ENCODE measurements at places on chromosomes 6 and 20.

DNA sequence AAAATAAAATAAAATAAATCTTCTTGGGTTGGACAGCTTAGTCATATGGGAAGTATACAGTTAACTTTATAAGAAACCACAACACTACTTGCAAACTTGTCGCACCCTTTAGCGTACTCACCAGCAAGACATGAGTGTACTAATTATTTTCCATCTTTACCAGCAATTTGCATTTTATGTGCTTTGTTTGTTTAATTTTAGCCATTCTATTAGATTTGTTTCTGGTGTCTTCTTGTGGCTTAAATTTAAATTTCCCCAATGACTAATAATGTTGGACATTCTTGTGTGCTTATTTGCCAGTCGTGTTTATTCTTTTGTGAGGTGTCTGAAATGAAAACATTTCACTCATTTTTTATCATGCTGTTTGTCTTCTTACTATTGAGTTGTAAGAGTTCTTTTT is 1172.2 kb upstream of the CITED2 start:
- DNase-seq, result no peak

- peak; percentile 79 for DNase-seq
Measured at GRCh38 chr20:62875419-62876361, 14.1 kb upstream of the TCFL5 start.

DNA sequence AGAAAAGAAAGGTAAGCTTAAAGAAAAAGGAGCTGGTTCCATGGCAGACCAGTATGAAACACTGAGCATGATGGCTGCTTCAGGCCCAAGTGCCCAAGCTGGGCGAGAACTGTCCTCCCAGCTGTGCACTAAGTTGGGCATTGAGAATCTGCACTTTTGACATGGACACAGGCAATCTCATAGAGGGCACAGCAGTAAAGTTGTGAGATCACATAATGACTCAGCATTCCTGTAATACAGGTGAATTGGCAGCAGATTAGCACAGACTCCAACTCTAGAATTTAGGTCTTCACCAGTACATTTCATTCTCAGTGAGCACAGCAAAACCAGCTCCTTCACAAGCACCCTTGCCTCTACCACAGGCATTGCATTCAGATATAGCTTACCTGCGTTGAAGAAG is 343.4 kb downstream of the PKHD1 start:
- DNase-seq, result no peak

- DNase-seq, result no peak
Measured at GRCh38 chr6:156809034-156809433, 31.9 kb downstream of the ARID1B start.

GRCh38 chr6:46032110-46032998 is 16.7 kb upstream of the CLIC5 start:
- no peak for DNase-seq

DNA sequence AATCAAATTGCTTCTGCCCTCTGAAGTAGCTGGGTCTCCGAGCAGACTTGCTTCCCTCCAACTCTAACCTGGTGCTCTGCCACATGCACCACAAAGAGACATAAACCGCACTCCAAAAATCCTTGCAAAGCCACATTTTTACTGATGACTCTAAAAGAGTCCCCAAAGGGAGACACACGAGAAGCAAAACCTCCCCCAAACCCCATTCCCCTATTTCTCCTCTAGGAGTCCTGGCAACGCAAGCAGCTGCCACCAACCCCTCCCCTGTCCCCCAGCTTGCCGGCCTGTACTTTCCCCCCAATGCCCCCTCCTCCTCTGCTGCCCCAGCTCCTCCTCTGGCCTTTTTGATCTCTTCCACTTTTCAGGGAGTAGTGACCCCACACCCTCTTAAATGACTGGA is 180.1 kb upstream of the ARID1B start:
- no peak for DNase-seq

GRCh38 chr20:2305946-2306345 is 10.1 kb downstream of the TGM3 start:
- no peak for DNase-seq

DNA sequence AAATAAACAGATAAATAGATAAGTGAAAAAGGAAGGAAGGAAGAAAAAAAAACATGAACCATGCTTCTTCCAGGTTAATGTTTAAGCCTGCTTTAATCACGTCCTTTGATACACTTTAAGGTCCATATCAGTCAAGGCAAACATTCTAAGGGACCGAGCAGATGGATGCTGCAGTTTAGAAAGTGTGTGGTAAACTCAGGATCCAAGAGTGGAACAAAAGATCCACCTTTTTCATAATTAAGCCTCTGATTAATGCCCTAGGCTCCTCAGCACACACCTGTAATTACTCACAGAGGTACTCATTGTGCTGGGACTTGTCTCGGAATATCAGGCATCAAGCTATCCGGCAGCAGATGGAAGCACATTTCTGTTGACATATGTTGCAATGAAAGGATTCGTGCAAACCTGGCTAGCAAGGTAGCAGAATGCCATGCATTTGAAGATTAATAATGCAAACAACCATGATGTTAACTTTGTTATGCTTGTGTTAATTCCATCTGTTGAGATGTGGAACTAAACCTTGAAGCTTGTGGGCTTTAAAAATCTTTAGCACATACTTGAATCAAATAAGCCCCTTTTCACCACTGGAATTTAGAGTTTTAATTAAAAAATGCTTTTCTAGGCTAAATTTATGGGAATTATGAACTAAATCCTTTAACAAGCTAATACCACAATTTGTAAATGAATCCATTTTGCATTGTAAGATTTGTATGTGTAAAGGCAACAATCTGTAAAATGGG is 163.7 kb downstream of the RALGAPA2 start:
- DNase-seq, result no peak
